NCI-H446 (cell line): ENCODE measurements at places on chromosomes 6 and 20.
A peak's percentile ranks its signal among the peaks of the same experiment; 100 is the strongest.

GRCh38 chr6:81793821-81794475 lies 41.5 kb upstream of the TENT5A start:
- no peak for DNase-seq

GRCh38 chr6:77037439-77037838 lies 425.9 kb downstream of the HTR1B start:
- DNase-seq, result no peak

DNA sequence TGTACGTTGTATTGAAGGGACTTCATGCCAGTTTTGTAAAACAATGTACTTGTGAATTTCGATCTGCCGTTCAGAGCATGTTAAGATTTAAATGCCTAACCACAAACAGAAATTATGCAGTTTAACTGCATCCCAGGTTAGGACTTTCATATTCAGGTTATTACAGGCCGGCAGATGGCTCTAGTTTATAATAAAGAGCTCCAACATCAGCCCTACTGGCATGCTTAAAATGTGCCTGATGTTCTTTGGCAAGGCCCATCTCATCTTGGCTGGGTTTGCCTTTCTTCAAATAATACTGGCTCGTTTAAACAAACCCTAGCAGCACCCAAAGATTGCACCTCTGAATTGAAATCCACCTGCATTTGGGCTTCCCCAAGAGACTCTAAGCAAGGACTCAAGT lies 169.3 kb upstream of the RIN2 start:
- peak; percentile 28 for DNase-seq

DNA sequence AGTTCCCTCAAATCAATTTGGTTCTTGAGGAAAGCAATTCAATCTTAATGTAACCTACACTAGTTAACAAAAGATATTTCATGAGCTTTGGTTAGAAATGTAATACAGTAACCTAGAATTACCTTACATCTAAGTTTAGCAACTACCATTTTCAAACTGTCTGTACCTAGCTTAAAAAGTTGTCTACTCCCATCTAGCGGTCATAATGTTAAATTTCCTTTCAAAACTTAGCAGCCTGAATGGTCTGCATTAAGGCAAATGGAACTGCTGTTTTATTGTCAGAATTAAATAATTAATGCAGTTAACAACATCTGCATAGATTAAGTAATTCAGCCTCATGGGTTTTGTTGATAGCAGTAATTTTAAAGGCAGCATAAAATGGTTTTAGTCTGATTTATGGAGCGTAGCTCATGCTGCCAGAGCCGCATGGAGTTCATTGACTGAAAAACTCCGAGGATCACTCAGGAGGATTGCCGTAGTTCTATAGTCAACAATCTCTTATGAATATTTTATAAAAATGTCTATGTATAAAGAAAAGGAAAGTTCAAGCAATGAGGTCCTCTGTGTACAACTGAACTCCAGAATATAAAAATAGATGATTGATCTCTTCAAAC lies 485.4 kb upstream of the MANEA start:
- peak; percentile 43 for DNase-seq

- no peak for DNase-seq
Observed at GRCh38 chr20:58420798-58421496, 31.9 kb downstream of the VAPB start.

- DNase-seq, result no peak
Observed at GRCh38 chr6:106536851-106537250, 92.4 kb downstream of the RTN4IP1 start.

- no peak for DNase-seq
Observed at GRCh38 chr6:148520109-148520841, 177.6 kb downstream of the SASH1 start.

DNA sequence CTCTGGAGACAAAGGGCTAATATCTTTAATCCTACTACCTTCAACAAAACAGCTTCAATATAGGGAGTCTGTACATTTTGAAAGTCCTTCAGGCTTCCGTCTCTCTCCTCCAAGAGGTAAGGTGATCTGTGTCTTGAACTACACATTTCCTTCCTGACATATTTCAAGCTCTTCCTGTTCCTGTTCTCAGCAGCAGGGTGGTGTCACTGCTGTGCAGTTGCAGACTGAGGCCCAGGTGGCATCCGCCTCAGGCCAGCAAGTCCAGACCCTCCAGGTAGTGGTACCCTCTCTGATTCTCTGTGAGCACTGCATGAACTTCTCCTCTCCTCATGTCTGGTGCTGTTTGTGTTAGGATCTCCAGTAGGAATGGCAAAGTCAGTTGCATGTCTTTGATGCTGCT lies 7.8 kb downstream of the NFYA start:
- no peak for DNase-seq

DNA sequence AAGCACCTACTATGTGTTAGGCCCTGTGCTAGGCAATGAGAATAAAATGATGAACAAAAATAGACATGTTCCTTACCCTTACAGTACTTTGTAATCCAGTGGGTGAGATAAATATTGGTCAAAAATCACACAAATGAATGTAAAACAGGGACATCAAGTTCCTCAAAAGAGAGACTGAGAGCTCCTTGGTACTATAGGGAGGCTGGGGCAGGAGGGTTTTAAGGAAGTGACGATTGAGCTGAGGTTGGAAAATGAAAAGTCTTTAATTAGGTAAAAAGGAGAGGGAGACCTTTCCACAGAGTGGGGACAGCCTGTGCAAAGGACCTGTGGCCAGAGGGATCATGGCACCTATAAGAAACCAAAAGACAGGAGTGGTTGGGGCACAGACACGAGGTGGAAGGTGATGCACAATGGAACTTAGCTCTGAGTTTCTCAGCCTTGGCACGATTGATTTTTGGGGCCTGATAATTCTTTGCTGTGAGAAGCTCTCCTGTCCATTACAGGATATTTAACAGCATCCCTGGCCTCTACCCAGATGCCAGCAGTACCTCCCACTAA lies 140.3 kb downstream of the CEP57L1 start:
- no peak for DNase-seq

- no peak for DNase-seq
Observed at GRCh38 chr6:1153696-1154245, 158.1 kb upstream of the FOXQ1 start.

DNA sequence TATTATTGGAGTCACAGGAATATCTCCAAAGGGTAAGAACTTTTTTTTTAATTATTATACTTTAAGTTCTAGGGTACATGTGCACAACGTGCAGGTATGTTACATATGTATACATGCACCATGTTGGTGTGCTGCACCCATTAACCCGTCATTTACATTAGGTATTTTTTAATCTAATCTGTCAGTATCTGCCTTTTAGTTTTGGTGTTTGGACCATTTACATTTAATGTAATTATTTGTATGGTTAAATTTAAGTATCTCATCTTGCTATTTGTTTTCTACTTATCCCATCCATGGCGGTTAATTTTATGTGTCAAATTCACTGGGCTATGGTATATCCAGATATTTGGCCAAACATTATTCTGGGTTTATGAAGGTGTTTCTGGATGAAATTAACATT lies 15.4 kb upstream of the OPN5 start:
- DNase-seq, result no peak

- DNase-seq, result peak; percentile 66
Observed at GRCh38 chr6:104601131-104601651, 258.5 kb downstream of the HACE1 start.

- DNase-seq, result no peak
Observed at GRCh38 chr6:52423971-52424381, 3.8 kb downstream of the EFHC1 start.
